Heart right ventricle (tissue), 16 donors: ENCODE measurements at places on chromosomes 1 and 21. TPM values are rescaled to one million over a fixed set of nuclear protein-coding genes. Genes with fewer than 3 reads are reported as not detected.

CCNL2 gene
- total RNA-seq: 47.9 TPM

DNA sequence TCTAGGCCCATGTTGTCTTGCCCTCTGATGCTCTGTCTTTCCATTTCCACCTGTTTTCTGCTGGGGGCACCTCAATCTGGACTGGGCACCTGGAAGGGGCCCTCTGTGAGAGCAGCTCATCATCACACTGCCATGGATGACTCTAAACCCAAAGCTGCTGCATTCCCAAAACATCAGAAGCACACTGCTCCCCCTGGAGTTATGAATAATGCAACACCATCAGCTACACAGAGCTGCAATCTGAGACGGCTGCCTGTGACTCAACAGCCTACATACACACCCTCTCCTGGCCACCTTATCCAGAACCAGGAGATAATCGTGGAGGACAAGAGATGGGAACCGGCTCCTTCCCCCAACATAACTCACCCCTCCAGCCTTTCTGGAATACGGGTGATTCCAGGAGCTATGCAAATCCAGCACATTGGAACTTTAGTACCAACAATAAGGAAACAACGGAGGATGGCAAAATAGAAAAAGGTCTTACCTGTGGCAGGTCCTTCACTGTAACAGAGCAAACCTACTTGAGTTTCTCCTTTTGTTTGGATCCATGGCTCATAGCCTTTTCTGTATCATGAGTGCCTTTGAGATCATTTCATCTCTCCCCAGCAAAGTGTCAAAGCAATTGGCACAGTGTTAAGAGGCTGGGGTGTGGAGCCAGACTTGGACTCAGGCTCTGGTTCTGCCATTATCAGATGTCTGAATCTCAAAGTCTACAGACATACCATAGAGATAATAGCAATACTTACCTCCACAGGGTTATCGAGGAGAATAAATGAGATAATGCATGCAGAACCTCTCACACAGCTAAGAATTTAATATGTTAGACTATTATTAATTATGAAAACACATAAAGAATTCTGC, 29.3 kb downstream of the AK2 start:
- peak; percentile 30 for DNase-seq
- H3K27me3 ChIP-seq: no peaks in the 10 kb centered on the region
- peak overlapping the region; percentile 87 for H3K27ac ChIP-seq
- peaks cover 99% of the 10 kb centered on the region for H3K4me1 ChIP-seq

GRCh38 chr1:44256762-44257554, 43.7 kb downstream of the DMAP1 start:
- no peaks in the 10 kb centered on the region for H3K36me3 ChIP-seq
- H3K4me3 ChIP-seq: no peak overlapping the region
- no peak overlapping the region for H3K27ac ChIP-seq
- H3K4me1 ChIP-seq: no peaks in the 10 kb centered on the region
- no peaks in the 10 kb centered on the region for H3K27me3 ChIP-seq

- no peak overlapping the region for H3K27ac ChIP-seq
- H3K4me1 ChIP-seq: no peaks in the 10 kb centered on the region
- no peak overlapping the region for H3K4me3 ChIP-seq
- peaks cover 40% of the 10 kb centered on the region for H3K27me3 ChIP-seq
- H3K36me3 ChIP-seq: no peaks in the 10 kb centered on the region
- no peak for DNase-seq
Measured at GRCh38 chr1:3702528-3702927, 49.7 kb upstream of the CCDC27 start.

- no peak overlapping the region for H3K4me3 ChIP-seq
- peaks cover 9% of the 10 kb centered on the region for H3K4me1 ChIP-seq
- H3K36me3 ChIP-seq: peaks cover 58% of the 10 kb centered on the region
- no peak overlapping the region for H3K27ac ChIP-seq
- no peak for DNase-seq
Measured at GRCh38 chr1:32363713-32364112, 1.4 kb downstream of the TSSK3 start.

MSTO1 gene
- 16.6 TPM for total RNA-seq

DNA sequence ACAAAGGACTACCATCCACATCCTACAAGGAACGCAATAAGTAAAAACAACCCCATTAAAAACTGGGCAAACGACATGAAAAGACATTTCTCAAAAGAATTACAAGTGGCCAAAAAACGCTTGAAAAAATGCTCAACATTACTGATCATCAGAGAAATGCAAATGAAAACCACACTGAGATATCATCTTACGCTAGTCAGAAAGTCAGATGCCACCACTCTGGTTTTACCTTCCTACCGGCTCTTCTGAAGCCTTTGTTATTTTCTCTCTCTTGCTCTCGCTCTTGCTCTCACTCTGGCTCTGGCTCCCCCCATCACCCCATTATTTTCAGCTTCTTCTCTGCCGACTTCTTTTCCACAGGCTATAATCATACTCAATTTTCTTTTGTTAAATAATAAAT, 38.8 kb downstream of the VPS45 start:
- H3K27me3 ChIP-seq: no peaks in the 10 kb centered on the region
- no peak overlapping the region for H3K27ac ChIP-seq
- H3K4me3 ChIP-seq: no peak overlapping the region
- H3K36me3 ChIP-seq: no peaks in the 10 kb centered on the region
- no peak for DNase-seq

DNAJC11 gene
- total RNA-seq: 80.6 TPM
